Activated CD8-positive, alpha-beta memory T cell treated with anti-CD3 and anti-CD28 coated beads, Interleukin-2, amount 10 ng/mL, durations not matched to agents 7 days and 5 days (primary cell): ENCODE measurements at places on chromosomes 13 and 19. TPM values are rescaled to one million over a fixed set of nuclear protein-coding genes. Genes with fewer than 3 reads are reported as not detected.

- no peak for DNase-seq
Measured at GRCh38 chr13:100088273-100088643, 635 bp upstream of the PCCA start.

DNA sequence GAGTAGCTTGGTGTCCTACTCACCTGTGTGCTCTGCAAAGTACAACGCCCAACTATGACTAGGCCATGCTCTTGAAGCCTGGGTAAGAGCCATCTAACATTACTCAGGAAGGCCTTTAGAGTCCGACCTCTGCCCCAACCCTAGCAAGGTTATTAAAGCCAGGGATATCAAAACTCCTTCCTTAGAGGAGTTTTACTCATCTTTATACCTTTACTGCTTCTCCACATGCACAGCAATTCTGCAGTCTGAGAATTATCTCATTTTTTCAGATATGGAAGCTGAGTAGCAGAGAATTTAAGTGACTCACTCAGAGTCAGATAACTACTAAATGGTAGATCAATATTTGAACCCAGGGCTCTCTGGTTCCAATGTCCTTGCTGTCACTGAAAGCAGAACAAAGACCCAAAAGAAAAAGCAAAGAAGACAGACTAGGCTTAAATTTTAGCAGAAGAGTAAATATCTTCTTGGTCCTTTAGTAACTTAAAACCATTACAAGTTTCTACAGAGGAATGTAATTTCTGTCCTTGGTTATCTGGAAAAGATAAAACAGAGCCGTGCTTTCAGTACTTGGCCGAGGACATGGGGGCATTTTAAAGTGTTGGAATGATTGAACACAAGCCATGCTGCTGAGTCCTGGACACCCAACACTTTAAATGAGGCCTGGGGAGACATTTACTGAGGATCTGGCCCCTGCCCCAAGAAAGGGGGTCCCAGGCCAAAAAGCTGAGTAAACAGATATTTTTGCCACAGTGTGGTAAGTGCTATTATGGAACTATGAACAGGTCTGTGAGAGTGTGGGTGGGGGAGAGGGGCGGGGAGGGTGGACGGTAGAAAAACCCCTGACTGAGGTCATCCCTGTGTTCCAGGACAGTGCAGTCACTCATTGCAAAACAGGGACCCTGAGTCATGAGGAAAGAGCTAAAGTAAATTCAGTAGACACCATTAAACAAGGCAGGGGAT, 18.4 kb upstream of the KPNA3 start:
- DNase-seq: no peak

DNA sequence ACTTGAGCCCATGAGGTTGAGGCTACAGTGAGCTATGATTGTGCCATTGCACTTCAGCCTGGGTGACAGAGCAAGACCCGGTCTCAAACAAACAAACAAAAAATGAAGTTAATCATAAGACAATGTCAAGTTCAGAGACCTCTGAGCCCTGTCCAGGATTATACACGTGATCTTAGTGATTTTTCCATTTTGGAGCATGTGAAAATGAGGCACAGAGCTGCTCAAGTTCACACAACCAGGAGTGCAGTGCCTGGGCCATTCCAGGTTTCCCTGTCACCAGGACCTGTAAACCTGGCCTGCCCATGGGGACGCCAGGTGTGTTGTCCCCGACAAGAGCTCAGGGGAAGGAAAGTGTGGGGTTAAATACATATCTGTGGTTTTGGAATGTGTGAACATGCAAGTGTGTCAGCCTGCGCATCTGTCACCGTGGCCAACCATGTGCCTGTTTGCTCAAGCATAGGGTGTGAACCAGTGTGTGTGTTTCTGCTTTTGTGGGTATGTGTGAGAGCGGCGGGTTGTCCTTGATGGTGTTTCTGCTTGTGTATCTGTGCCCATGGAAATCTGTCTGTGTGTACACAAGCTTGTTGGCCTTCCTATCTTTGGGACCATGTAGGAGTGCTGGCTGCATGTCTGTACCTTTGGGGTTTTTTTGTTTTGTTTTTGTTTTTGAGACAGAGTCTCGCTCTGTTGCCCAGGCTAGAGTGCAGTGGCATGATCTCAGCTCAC, 1.5 kb upstream of the FXYD1 start:
- no peak for DNase-seq

KLK4 gene
- not detected for total RNA-seq

GRCh38 chr13:73215823-73216222, 157.0 kb downstream of the KLF5 start:
- no peak for DNase-seq
